T-helper 9 cell (primary cell): ENCODE measurements at places on chromosomes 5 and 9.

GRCh38 chr9:123620239-123620638, 264.2 kb downstream of the CRB2 start:
- DNase-seq, result no peak

- no peak for DNase-seq
Measured at GRCh38 chr5:93922551-93922950, 181.2 kb upstream of the POU5F2 start.

DNA sequence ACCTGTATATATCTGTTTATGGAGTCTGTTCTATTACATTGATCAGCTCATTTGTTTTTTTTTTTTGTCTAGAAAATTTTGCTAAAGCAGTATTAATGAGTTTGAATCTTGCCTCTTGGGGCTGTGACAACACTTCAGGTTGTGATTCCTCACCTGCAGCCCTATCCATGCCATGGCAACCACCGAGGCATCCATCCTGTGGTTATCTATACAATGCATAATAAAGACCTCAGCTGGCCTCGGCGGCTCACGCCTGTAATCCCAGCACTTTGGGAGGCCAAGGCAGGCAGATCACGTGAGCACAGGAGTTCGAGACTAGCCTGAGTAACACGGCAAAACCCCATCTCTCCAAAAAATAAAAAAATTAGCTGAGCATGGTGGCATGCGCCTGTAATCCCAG, 28.1 kb upstream of the PDCD1LG2 start:
- no peak for DNase-seq

GRCh38 chr9:74920944-74921626, 31.6 kb downstream of the C9orf40 start:
- no peak for DNase-seq

- DNase-seq, result no peak
Measured at GRCh38 chr9:136372561-136373299, 739 bp downstream of the CARD9 start.

- DNase-seq, result peak; percentile 18
Measured at GRCh38 chr9:5336688-5337087, 3.0 kb downstream of the RLN1 start.

DNA sequence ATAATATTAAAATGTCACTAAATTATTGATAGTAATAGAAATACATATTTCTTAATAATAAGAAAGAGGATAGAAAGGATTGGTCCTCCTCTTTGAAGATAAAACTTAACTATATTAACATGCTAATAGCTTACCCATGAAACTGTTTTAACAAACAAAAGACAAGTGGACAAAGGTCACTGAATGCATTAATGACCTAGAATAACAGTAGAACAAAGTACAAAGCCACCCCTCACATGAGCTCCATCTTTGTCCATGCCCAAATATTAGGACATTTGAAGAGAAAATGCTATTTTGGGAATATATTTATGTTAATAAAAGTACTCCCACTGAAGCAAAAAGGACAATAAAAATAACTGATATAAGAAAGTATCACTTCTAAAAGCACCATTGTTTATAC, 34.1 kb upstream of the SLC22A5 start:
- DNase-seq, result no peak

DNA sequence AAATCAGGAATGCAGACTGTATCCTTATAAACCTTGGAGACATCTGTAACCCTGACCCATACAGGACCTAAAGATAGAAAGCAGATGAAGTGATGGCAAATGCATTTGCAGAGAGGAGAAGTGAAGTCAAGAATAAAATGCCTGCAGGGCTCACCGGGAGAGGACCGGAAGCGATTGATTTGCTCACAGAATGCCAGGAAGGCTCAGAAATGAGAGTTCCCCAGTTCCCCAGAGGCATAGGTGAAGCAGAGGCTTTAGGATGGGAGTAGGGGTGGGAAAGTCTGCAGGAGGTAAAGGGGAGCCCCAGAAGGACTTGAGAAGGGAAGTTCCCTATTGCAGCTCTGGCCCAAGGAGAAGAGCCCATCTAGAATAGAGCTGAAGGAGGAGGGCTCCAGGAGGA, 63.9 kb upstream of the TNFAIP8 start:
- no peak for DNase-seq

- DNase-seq, result no peak
Measured at GRCh38 chr5:149852641-149853330, 91.8 kb downstream of the PDE6A start.
